Forelimb muscle (tissue), 1 donor: ENCODE measurements at places on chromosomes 11 and 22. TPM values are rescaled to one million over a fixed set of nuclear protein-coding genes. Genes with fewer than 3 reads are reported as not detected.

DNA sequence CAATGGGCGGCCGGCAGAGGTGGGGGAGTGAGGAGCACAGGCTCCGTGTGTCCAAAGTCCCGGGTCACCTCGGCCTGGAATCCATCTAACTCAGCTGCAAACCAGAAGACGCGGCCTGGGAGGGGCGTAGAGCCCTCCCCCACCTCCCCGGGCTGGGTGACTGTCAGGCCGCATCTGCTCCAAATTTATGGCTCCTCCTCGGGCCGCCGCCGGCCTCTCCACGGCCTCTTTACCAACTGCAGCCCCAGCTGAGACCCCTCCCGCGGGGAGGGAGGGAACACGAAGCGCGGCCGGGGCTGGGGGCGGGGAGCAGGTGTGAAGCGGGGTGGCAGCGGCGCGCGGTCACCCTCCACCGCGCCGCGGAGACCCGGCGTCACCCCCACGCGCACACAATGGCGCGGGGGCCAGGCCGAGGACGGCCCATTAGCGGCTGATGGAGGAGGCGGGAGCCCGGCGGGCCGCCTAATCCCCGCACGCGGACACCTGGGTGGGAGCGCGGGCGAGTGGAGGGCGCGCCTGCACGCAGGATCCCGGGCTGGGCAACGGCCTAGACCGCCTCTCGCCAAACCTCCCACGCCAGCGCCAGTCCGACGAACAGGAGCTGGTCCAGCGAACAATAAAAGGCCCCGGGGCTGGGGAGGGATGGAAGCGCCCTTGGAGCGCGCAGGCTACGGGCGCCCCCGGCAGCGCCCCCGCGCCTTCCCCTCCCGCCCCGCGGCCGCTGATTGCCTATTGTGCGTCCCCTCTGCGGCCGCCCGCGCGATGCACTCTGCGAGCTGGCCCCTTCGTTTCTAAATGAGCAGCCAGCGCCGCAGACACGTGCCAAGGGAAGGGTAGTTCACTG is 25.9 kb upstream of the ROBO3 start:
- no peak for DNase-seq

DNA sequence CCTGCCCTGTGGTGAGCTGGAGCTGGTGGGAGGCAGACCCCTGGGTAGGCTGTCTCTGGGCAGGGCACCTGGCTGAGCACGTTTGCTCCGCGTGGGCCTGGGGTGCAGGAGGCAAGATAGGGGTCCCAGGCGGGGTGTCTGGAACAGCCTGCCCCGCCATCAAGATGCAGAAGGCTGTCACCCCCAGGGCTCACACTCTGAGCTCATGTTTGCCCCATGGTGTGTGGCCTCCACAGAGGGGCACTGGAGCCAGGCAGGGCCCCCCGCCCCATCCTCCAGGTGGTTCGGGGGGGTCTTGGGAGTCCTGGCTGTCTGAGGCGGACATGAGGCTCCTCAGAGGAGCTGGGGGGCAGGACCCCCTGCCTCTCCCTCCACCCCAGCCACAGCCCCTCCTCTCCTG is 28.9 kb upstream of the CARS1 start:
- no peak for DNase-seq

DNA sequence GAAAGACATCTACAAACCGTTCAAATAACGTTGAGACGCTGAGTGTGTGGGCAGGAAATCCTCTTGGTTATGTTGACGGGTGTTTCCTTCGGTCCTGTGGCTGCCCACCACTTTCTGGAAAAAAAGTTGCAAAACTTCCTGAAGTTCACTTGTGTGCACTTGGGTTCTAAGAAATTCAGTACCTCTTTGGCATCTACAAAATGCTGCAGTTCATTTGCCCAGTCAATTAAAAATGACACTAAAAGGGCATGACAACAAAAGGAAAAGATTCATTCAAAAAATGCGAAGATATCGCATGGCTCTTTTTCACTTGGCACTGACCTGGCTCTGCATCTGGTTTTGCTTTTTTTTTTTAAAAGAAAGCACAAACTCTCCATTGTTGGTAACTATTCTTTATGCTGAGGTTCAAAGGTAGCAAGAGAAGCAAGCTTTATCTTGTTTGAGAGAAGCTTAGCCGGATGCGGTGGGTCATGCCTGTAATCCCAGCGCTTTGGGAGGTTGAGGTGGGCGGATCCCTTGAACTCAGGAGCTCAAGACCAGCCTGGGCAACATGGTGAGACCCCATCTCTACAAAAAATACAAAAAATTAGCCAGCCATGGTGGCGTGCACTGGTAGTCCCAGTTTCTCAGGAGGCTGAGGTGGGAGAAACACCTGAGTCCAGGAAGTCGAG is 10.6 kb upstream of the XBP1 start:
- DNase-seq = no peak

DNA sequence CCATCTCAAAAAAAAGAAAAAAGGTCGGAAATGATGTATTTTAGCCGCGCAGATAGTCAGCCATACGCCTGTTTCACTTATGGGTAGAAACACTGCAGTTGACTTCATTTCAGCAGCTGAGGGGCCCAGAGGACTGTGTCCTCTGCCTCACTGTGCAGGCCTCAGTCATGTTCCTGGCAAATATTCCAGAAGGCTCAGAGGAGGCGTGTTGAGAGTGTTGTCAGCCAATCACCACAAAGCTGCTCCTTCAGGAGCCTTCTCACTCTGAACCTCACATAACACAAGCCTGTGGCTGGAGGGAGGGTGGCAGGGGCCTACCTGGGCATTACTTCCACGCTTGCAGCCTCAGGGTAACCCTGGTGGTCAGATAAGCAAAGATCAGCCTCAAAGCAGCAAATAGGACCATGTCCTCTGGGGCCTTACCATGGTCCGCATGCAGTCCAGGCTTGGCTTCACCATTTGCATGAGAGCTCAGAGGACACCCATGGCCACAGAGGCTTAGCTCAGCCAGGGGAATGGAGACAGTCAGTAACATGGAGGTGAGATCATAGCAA is 17.3 kb upstream of the TREH start:
- DNase-seq = no peak

The P2RY6 gene
- polyA plus RNA-seq = 1.7 TPM

- no peak for DNase-seq
Observed at GRCh38 chr22:23698094-23698493, 7.3 kb downstream of the RGL4 start.

- DNase-seq = no peak
Observed at GRCh38 chr11:67463186-67463585, 5.9 kb downstream of the TMEM134 start.

DNA sequence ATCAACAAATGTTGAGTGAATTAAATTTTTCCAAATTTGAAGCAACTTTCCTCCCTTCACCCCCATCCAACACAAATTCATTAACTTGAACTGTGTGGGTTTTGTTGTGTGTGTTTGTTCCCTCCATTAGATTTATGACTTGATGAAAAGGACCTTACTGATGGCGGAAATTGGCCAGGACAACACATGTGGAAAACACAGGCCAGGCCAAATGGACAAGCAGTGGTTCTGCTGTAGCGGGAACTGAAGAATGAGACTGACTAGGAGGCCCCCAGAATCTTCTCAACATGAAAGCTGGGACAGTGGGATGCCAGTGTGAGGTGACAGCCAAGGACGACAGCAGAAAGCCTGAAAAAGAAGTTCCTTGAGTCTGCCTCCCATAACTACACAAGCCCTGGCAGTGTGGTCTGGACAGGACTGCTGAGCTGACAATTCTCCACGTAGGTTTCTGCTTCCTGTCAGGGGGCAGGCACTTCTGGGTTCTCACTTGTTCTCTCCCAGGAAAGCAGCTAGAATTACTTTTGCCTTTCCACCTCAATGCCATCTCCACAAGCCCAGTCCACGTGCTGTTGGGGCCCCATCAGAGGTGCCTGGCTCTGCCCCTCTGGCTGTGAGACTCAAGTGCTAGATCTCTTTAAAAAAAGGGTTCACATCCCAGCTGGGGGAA is 94.3 kb downstream of the ETS1 start:
- no peak for DNase-seq

The KLHL35 gene
- 5.7 TPM for polyA plus RNA-seq

The RNF169 gene
- 11.2 TPM for polyA plus RNA-seq

DNA sequence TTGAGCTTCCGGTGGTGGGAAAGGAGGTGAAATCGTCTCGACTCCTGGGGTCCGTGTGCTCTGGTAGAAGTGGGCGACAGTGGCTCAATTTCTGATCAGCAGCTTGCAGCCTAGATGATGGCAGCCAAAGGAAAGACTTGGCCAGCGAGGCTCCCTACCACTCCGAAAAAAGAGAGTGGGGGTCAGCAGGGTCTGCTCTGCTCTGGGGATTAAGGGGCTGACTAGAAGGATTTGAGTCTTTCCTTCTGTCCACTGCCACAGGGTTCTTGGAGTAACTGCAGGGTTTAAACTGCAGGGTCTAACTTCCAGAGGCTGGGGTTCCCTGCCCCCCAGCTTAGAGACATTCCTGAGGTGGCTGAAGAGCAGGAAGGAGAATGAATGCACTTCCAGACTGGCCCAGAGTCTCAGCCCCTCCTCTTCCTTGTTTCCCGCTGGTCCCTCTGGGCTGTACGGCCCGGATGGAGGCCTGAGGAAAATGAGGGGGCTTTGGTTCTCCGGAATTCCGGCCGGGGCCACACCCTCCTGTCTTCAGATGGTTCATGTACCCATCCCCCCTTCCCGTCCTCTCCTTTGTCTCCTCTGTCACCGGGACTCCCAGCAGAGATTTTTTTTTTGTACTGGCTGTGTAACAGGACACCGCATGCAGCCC is 907 bp downstream of the SERPINH1 start:
- no peak for DNase-seq

DNA sequence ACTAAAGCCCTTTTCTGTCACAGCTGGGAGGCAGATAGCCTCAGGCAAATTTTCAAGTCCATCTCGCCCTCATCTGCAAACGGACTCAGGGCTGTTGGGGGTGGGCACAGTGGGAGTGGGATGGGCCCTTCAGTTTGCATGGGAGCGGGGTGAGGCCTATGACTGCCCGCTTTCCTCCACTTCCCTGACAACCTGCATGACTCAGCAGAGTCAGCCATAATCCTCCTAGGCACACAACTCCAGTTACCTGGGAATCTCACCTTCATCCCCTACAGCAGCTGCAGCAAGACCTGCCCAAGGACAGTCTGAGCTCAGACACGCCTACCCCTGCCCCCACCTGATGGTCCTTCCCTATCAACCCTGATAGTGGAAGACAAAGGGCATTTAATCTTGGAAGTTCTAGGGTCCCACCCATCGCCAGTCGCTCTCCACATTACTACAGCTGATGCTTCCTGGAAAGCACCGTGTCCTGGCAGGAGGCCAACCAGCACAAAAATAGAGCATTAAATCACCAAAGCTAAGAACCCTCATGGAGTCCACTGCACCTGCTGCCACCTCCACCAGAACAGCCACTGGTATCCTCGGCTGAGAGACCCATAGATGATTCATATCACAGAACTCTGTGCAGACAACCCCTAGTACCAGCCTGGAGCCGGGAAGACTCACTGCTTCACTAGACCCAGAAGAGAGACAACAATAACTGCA is 319.3 kb downstream of the DCDC1 start:
- no peak for DNase-seq

GRCh38 chr11:103680826-103681225 is 355.6 kb upstream of the DDI1 start:
- DNase-seq = no peak

DNA sequence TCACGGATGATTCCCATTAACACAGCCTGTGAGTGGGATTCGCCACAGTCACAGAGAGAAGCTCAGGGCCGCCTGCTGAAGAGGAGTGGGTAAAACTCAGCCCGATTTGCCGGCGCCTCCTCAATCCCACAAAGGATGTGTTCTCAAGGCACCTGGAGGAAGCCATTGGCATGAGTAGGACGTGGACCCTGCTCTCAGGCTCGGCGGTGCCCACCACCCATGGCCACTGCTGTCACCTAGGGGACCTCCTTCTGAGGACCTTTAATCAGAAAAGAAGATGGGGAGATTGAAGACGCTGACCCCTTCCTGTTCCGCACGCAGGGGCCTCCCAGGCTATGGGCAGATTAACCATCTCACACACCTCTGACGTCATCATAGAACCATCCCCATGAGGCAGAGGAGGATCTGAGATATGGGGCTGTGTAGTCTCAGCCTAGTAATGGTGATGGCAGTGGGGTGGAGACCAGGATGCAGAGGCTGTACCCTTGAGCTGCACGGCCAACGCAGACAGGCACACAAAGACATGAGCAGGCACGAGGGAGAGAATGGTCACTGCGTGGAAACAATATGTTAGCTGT is 571.8 kb downstream of the BRD1 start:
- no peak for DNase-seq

DNA sequence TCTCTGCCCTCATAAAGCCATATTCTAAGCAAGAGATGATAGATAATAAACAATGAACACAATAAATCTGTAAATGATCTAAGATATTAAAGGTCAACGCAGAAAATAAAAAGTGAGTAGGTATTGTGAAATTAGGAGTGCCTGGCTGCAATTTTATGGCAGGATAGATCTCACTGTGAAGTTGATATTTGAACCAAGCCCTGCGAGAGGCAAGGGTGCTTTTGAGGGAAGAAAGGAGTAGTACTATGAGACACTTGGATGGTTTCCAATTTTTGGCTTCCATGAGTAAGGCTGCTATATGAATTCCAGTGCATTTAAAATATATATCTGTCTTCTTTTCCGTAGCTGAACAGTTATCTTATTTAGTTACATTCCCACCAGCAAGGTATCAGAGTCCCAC is 720.0 kb upstream of the CNTN5 start:
- no peak for DNase-seq

The CRYBB2 gene
- not detected for polyA plus RNA-seq

DNA sequence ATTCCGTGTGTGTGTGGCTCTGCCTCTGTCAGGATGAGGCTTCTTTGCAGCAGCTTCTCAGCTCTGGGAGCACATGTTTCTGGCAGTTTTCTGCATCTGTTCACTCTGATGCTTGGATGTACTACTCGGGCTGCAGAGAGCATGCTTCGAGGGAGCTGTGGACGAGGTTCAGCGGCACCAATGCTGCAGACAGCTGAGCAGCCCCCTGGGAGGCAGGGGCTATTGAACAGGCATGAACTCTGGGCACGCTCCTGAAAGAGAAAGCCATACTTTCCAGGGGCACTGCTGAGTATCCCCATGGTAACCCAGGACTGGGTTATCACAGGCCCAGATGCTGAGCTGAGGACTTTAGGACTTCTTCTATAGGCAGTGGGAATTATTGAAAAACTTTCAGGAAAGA is 33.8 kb downstream of the ADAMTS8 start:
- DNase-seq = no peak

The APOA1 gene
- polyA plus RNA-seq = 0.80 TPM

The NFRKB gene
- polyA plus RNA-seq = 20.3 TPM

The KLHDC7B gene
- 0.03 TPM for polyA plus RNA-seq

GRCh38 chr22:27474112-27474571 is 327.4 kb downstream of the MN1 start:
- no peak for DNase-seq

DNA sequence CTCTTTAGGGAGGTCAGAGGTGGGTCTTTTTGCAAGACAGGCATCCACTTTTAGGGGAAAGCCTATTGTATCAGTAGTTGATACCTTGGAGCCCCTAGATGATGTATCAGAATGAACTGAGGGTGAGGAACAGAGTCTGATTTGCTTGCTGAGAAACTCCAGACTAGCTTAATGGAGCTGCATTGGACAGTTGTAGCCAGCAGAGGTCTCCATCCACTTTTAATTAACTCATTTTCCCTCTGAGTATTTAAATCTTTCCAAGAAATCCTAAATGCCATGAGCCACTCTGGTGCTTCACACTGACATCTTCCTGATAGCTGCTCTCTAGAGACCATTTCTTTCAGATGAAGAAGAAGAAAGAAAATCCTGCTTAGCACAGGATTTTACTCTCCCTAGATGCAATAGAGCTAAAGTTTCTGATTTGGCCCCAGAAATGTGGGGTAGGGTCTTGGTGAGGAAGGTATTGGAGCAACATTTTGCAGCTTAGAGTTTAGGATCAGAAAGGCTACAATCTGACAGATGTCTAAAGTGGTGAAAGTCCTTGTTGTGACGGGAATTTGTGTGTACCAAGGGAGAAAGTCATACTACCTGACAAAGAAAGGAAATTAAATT is 38.0 kb downstream of the EXT2 start:
- DNase-seq = no peak

The GALNT18 gene
- polyA plus RNA-seq = 10.0 TPM
